H4 (cell line): ENCODE measurements at places on chromosomes 2 and 18. TPM values are rescaled to one million over a fixed set of nuclear protein-coding genes. Genes with fewer than 3 reads are reported as not detected.

GRCh38 chr2:239960929-239961661 is 64.0 kb downstream of the NDUFA10 start:
- DNase-seq: no peak

- no peak for DNase-seq
These were observed 152.6 kb upstream of the SLC1A4 start for GRCh38 chr2:64836566-64836965.

DNA sequence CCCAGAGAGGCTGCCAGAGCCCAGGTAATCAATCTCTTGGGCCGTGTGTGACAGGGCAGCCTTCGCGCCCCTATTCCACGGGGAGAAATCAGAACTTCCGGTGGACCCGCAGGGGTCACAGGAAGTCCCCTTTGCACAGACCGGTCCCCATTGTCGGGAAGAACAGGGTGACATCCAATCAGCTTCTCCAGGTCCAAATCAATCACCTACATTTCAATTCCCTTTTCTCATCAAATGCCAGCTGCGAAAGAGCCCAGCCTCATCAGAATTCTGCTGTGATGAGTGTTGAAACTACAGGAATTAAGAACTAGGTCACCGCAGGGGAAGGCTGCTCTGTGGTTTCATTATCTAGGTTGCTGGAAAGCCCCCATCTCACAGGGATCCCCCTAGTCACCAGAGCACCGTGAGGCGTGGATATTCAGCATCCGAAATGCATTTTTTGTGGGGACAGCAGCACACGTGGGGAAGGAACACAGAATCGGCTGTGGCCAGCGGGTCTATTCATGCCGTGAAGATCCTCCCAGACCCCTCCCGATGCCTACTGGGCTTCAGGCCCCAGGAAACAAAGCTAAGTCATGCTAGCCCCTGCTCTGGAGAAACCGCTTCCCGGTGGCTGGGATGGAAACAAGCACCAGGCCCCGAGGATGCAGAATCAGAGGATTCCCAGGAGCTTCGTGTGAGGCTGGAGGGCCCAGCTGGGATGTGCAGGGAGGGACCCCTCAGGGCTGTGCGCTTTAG is 193.7 kb upstream of the ID2 start:
- no peak for DNase-seq

DNA sequence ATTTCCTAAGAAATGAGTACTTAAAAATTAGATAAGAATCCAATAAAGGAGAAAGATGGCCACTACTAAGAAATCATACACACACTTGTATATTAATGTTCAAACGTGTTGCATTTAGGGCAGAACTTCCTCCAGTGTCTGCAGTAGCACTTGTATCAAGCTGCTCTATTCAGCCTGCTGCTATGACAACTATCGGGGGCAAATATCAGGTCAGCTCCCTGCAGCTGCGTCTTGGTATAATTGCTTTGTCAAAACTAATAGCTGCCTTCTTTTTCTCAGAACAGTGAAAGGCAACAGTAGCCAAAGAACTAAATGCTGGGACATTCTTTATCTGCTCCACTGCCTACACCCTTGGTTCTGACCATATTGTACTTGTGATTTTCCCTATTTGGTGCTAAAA is 300.7 kb downstream of the NOL4 start:
- DNase-seq: no peak

GRCh38 chr2:113281910-113282746 is 3.4 kb upstream of the PAX8 start:
- DNase-seq: peak; percentile 73

DNA sequence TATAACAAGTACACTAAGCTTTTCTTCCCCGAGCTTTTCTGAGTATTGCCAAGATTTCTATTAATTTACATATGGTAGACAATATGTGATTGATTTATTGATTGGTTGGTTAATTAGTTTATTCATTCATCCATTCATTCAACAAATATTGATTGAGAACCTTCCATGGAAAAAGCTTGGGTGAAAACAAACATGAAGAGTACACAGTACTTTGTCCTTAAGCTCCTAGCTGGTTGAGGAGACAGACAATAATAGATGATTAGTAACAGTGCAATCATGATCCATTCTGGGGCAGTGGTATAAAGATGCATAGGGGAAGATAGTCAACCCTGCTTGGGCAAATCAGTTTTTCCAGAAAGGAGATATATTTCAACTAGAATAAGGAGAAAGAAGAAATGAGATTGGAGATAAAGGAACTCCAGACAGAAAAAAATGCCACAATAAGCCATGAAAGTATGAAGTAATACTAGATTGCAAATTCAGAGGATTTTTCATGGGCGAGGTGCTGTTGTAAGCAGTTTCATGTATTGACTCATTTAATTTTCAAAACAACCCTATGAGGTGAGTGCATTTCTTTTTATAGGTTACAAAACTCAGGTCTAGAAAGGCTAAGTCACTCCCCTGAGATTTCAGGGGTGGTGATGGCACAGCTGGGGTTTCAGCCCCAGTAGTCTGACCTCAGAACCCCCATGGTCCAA is 129.5 kb downstream of the RND3 start:
- no peak for DNase-seq

GRCh38 chr2:202339071-202339870 is 36.9 kb upstream of the BMPR2 start:
- no peak for DNase-seq

Gene CROCC2
- total RNA-seq: not detected in 2 replicates

DNA sequence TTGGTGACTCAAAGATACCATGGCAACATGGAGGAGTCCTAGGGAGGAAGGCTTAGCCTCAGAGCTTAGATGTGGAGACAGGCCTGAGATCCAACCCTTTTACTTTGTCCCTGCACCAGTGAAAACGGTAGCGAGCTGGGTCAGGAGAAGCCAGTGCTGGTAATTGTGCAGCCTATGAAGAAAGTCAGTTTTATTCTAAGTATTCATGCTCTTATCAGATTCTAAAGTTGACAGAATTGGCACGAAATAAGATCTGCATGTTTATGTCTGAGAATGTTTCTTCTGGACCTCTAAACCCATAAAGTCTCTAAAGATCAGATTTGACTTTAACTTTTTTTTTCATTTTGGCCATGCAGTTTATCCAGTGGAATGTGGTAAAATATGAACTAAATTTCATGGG is 93.8 kb downstream of the SCG2 start:
- DNase-seq: no peak

- no peak for DNase-seq
These were observed 519.9 kb upstream of the TNP1 start for GRCh38 chr2:217379807-217380206.

DNA sequence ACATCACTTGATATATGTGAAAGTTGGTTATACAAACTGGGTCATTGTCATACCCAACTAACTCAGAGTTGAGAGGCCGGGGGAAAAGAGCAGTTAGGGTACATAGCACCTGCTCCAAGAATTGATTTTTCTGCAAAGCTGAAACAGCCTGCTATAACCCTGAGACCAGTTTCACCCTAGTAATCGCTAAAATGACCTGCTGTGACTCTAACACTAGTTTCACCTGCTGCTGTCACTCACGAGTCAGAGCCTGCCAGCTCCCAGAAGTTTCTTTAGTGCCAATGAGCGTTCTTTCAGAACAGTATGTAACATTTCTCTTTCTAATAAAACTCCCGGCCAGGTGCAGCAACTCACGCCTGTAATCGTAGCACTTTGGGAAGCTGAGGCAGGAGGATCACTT is 28.0 kb downstream of the SRSF7 start:
- no peak for DNase-seq

DNA sequence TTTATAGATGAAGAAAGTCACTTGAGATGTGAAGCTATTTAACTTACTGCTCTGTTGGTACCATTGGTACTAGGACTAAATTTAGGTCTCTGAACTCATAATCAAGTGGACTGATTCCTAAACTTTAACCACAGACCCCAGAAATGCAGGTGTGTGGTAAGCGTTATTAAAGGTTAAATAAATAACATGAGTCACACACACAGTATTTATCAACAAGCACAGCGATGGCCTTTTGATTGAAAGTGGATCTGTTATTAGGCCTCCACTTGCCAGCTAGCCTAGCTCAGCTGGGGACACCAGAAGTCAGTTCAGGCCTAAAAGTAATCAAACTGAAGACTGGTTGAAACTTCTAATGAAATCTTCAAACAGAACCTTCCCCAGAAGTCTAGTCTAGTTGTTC is 161.3 kb upstream of the DPP10 start:
- no peak for DNase-seq

- DNase-seq: no peak
These were observed 608.4 kb downstream of the TSN start for GRCh38 chr2:122363885-122364284.

GRCh38 chr2:120589771-120590608 is 145.7 kb upstream of the GLI2 start:
- DNase-seq: peak; percentile 20

- DNase-seq: peak; percentile 41
These were observed 65.3 kb downstream of the HAUS1 start for GRCh38 chr18:46169464-46169941.

DNA sequence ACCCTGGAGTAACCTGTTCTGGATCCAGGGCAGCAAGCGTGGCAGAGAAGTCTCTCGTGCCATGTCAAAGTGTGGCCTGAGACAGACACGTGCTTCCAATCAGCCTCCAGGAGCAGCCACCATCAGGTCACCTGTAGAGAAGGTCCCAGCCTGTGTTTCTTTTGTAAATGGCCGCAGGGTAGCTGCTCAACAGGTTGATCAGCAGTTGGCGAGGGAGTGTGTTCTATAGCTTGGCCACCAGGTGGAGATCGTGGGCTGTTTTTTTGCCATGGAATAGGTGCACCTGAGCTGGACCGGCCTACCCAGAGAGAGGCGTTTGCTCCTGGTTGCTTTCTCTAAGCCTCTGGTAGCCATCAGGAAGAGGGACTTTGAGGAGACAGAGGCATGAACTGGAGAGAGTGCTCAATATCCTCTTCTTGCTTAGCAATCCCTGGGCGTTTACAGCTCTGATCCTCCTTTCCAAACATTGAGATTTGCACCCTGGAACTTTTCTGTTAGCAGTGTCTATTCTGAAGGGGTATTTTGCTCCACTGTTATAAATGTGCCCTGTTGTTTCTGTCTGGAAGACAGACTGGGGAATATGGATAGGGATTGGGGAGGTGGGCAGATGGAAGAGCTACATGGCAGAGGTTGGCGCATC is 34.2 kb upstream of the EN1 start:
- peak; percentile 55 for DNase-seq

DNA sequence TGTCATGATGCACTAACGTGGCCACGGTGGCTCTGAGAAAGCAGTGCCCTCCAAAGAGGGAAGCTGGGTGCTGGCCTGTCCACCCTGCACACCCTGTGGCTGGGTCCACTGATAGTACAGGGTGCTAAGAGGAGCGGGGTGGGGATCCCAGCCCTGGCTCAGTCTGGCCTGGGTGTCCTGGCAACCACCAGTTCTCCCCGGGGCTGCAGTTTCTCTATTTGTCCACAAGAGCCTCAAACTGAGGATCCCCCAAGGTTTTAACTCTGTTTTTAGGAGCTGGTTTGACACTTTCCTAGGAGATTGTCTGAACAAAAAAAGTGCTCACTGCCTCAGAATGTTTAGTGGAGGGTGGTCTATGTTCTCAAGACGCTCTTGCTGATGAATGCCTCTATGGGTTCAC is 29.0 kb downstream of the EDAR start:
- DNase-seq: no peak

GRCh38 chr2:54371460-54372065 is 84.6 kb upstream of the SPTBN1 start:
- DNase-seq: no peak

GRCh38 chr2:117087535-117088291 is 726.8 kb upstream of the DDX18 start:
- DNase-seq: no peak

GRCh38 chr18:36350839-36351469 is 53.4 kb downstream of the FHOD3 start:
- no peak for DNase-seq

Gene PSMA8
- total RNA-seq: not detected in 2 replicates

DNA sequence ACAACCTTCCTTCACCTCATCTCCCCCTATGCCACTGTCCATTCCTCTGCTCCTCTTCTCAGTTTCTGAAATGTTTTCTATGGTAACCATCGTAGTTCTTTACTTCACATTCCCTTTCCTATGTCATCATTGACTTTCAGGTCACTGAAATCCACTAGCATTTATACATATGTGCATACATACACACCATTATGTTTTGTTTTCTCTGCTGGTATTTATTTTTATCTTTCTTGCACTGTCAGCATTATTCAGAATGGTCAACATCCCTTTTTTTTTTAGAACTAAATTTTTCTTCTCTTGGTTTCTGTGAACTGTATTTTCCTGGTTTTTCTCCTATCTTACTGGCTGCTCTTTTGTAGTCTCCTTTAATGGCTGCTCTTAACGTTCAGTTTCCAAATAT is 33.2 kb downstream of the ITGAV start:
- DNase-seq: no peak

DNA sequence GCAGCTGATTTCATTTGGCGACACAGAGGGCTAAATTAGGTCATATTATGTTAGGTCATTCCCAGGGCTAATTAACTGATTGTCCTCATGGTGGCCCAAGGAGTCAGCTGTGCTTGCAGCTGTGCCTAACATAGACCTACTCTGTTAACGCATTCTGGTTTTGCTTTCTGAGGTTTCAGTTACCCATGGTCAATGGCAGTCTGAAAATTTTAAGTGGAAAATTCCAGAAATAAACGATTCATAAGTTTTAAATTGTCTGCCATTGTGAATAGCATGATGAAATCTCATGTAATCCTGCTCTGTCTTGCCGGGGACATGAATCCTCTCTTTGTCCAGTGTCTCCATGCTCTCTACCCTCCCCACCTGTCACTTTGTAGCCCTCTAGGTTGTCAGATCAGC is 168.7 kb downstream of the KCNS3 start:
- peak; percentile 3 for DNase-seq

DNA sequence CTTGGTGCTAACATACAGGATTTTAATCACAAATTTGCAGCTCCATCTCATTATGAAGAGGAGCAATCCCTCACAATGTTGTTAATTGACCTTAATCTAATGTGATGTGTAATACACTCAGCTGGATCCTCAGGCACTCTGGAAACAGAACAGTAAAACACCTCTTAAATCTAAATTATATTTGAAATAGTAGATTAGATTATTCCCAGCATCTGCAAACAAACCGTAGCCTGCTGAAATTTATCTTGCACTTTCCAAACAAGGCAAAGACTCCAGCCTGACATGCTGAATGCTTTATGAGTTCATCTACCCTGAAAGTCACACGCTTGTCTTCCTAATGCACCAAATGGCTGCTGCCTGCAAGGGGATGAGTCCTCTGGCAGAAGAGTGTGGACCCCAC is 402.3 kb upstream of the GYPC start:
- DNase-seq: no peak

DNA sequence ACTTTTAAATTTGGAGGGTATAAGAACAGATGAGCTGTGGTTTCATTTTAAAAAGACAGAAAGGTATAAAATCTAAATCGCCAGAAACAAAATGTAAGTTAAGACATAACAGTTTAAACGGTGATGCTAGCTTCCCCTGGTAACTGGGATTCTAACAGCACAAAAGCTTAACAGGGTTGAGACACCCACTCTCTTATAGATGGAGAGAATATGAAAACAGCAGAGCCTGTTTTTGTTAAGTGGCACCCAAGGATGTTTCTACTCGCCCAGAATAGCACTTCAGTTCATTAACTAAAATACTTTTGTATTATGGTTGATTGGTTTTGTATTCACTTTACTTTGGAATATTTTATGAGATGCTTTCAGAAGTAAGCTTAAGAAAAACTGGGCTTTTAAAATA is 151.9 kb upstream of the RND3 start:
- DNase-seq: no peak
